Small intestine (tissue), 16 donors: ENCODE measurements at places on chromosomes 5 and 9. TPM values are rescaled to one million over a fixed set of nuclear protein-coding genes. Genes with fewer than 3 reads are reported as not detected.

PCDHGA3 gene
- polyA plus RNA-seq: not detected

GNAQ gene
- polyA plus RNA-seq: 32.3 TPM

DNA sequence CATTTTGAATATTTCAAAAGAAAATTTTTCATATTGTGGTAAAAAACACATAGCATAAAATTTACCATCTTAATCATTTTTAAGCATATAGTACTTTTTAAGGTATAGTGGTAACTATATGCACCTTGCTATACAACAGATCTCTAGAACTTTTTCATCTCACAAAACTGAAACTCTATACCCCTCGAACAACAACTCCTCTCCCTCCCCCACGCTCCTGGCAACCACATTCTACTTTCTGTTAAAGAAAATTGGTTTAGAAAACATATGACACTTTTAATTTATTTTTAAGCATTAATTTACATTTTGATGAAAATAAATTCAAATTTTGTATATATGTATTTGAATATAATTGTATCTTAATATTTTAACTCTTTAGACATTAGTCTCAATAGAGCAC, 147.2 kb upstream of the EFNA5 start:
- H3K27ac ChIP-seq: no peak overlapping the region
- no peak for DNase-seq
- H3K4me1 ChIP-seq: no peaks in the 10 kb centered on the region
- H3K36me3 ChIP-seq: no peaks in the 10 kb centered on the region
- H3K4me3 ChIP-seq: no peak overlapping the region

DNA sequence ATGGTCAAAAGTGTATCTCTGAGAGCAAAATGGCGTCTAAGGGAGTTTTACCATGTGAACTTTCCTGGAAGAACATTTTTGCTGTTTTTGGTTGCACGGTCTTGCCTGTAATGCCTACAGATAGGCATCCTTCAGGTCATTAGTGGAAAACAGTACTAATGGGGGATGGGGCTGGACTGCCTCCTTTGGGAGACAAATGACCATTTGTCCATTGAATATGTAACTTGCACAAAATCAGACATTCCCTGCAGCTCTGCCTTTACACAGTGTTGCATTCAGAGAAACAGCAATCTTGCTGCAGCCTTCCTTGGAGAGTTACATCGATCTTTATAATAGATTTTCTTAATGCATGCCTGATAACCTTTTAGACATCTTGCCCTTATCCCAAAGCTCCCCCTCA, 138.5 kb upstream of the EGFLAM start:
- H3K27me3 ChIP-seq: no peaks in the 10 kb centered on the region
- H3K4me3 ChIP-seq: no peak overlapping the region
- DNase-seq: no peak
- no peak overlapping the region for H3K27ac ChIP-seq
- H3K4me1 ChIP-seq: no peaks in the 10 kb centered on the region
- H3K36me3 ChIP-seq: no peaks in the 10 kb centered on the region

NTNG2 gene
- 0.33 TPM for polyA plus RNA-seq

DNA sequence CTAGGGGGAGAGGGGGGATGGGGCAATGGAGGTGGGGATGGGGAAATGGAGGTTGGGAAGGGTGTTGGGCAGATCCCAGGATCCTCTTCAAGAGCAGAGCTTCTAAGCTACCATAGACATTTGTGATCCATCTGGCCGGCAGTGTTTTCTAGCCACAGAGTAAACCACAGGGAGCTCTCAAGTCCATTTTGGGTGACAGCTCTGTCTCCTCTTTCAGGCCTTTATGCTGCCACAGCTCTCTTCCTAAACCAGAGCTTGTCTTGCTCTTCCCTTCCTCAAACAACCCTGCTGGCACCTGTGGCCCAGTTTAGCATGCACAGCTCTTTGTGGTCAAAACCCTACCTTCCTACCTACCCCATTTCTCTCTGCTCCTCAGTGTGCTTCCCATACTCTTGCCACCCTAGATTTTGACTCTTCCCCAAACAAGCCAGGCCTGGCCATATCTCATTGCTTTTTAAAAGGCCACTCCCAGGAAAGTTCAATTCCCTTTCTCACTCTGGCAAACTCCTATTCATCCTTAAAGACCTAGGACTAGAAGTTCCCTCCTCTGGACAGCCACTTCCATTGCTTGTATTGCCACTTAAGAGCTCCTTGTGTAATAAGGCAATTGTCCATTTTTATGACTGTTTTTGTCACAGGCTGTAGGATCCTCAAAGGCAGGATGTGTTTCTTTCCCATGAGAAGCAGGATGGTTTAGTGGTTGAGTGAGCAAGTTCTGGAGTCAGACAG, 84.3 kb upstream of the PANK3 start:
- peaks cover 4% of the 10 kb centered on the region for H3K4me1 ChIP-seq
- no peak for DNase-seq
- no peaks in the 10 kb centered on the region for H3K36me3 ChIP-seq
- H3K27me3 ChIP-seq: no peaks in the 10 kb centered on the region

DNA sequence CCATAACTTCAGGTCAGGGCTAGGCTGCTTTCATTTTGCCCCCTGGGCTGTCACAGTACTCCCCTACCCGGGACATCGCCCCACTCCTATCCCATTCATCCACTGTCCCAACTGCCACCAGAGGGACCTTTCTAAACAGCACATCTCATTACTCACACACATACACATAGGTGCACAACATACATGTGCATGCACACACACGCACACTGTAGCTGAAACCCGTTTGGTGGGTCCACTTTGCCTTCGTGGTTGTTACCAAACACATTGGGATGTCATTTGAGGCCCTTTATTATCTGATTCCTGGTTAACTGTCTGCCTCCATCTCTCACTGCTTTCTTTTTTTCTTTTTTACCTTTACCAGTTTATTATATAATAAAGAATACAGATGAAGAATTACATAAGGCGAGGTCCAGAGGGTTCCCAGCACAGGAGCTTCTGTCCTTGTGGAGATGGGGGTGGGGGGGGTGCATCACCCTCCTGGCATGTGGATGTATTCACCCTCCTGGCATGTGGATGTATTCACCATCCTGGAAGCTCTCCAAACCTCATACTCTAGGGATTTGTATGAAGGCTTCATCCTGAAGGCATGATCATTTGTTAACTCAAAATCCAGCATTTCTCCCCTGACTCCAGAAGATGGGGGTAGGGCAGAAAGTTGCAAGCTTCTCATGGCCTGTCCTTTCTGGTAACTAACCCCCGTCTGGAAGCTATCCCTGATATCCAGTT, 186.0 kb downstream of the GOLPH3 start:
- H3K4me1 ChIP-seq: no peaks in the 10 kb centered on the region
- no peaks in the 10 kb centered on the region for H3K36me3 ChIP-seq
- DNase-seq: no peak
- no peak overlapping the region for H3K27ac ChIP-seq
- H3K4me3 ChIP-seq: no peak overlapping the region

GRCh38 chr9:129875181-129875611, 39.9 kb downstream of the USP20 start:
- no peak overlapping the region for H3K27ac ChIP-seq
- no peaks in the 10 kb centered on the region for H3K4me1 ChIP-seq
- no peak overlapping the region for H3K4me3 ChIP-seq
- peaks cover 4% of the 10 kb centered on the region for H3K36me3 ChIP-seq
- H3K27me3 ChIP-seq: no peaks in the 10 kb centered on the region
- DNase-seq: no peak

DNA sequence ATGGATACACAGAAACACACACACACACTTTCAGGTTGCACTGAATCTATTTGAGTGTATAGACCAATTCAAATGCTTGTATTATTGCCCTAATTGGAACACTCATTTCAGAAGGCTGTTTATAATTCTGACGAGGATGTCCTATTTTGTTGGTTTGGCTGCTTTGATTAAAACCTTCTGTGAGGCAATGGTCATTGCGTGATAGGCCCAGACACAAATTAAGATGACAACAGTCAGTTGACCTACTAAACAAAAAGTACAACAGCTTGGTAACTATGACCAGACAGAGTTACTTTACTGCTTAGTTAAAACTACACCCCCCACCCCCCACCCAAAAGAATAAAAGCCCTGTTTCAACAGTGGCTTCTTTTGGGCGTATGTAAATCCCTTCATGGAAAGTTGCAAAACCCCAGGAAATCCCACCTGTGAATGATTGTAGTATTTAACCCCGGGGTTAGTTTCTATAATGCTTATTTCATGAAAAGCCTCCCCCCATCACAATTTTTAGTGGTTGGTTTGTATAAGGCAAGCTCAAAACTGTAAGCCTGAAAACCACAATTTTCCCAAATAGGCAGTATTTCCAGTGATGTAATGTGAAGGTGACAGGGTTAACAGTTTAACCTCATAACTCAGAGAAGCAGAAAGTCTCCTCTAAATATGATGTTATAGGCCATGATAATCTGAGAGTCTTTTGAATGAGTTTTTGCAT, 340.8 kb downstream of the FGF10 start:
- H3K4me3 ChIP-seq: no peak overlapping the region
- no peaks in the 10 kb centered on the region for H3K27me3 ChIP-seq
- H3K4me1 ChIP-seq: no peaks in the 10 kb centered on the region
- H3K27ac ChIP-seq: no peak overlapping the region

DNA sequence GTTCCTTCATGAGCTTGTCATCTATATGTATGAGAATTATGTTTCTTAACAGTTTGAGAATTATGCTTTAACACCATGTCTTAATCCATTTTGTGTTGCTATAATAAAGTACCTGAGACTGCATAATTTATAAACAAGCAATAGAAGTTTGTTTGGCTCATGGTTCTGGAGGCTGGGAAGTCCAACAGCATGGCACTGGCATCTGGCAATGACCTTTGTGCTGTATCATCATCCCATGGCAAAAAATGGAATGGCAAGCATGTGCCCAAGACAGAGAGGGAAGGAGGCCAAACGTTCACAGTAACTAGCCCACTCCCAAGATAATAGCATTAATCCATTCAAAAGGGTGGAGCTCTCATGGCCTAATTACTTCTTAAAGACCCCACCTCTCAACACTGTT, 67.6 kb downstream of the MTX3 start:
- H3K27ac ChIP-seq: no peak overlapping the region
- H3K36me3 ChIP-seq: no peaks in the 10 kb centered on the region
- H3K27me3 ChIP-seq: no peaks in the 10 kb centered on the region
- H3K4me3 ChIP-seq: no peak overlapping the region
- DNase-seq: no peak

DNA sequence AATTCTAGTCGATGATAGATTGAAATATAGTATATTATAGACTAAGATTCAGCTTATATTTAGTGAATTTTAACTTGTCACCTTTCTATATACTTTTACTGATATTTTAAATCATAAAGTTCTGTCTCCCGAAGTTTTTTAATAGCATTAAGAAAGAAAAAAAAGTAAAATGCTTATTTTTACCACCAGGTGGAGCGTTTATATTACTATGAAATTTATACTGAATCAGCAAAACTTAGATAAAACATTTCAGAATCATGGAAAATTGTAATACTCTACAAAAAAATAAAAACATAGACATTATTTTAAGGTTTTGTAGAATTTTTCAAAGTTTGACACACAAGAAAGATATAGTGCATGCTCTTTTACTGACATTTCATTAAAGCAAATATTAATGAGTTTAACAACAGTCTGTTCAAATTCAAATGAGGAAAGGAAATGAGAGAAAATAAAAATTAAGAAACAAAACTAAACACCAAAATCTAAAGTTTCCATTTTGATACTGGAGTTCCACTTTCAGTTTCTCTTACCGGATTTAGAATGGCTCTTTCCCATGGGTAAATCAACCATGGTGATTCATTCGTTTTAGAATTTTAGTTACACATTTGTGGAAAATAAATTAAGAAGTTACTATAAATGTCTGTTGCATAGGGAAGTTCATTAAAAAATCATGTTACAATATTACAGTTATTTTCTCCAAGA, 1035.3 kb downstream of the CDH12 start:
- H3K27ac ChIP-seq: no peak overlapping the region
- no peak overlapping the region for H3K4me3 ChIP-seq
- H3K27me3 ChIP-seq: no peaks in the 10 kb centered on the region
- no peaks in the 10 kb centered on the region for H3K36me3 ChIP-seq

GRCh38 chr5:1536322-1536845, 12.6 kb upstream of the LPCAT1 start:
- peak overlapping the region; percentile 54 for H3K27ac ChIP-seq

DNA sequence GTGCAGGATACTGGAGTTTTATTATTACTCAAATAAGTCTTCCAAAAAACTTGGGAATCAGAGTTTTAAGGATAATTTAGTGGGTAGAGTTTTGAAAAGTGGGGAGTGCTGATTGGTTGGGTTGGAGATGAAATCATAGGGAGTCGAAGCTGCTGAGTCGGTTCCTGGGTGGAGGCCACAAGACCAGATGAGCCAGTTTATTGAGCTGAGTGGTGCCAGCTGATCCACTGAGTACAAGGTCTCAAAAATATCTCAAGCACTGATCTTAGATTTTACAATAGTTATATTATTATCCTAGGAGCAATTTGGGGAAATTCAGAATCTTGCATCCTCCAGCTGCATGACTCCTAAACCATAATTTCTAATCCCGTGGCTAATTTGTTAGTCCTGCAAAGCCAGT, 804.9 kb upstream of the SEMA6A start:
- no peak overlapping the region for H3K4me3 ChIP-seq
- H3K27ac ChIP-seq: no peak overlapping the region
- DNase-seq: no peak
- no peaks in the 10 kb centered on the region for H3K36me3 ChIP-seq
- no peaks in the 10 kb centered on the region for H3K4me1 ChIP-seq
- no peaks in the 10 kb centered on the region for H3K27me3 ChIP-seq

- no peak overlapping the region for H3K4me3 ChIP-seq
- no peak for DNase-seq
- no peaks in the 10 kb centered on the region for H3K27me3 ChIP-seq
- no peak overlapping the region for H3K27ac ChIP-seq
- H3K4me1 ChIP-seq: no peaks in the 10 kb centered on the region
- no peaks in the 10 kb centered on the region for H3K36me3 ChIP-seq
Observed at GRCh38 chr5:156191547-156191946, 135.4 kb upstream of the SGCD start.

PCDHA1 gene
- polyA plus RNA-seq: not detected

DNA sequence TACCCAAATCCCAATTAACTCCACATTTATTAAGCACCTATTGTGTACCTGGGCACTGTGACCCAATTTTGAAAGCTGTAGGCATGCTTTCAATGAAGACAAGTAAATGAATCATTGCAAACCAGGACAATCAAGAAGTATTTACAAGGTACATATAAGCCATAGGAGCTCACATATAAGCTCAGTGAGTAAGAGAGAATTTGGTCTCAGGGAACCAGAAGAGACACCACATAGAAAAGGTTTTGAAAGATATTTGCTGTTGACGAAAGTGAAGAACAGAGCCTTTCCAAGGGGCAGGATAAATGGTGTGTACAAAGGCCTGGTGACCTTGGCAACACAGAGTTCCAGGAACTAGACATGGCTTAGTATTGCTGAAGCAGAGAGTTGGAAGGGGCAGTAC, 187.6 kb downstream of the CD180 start:
- H3K27ac ChIP-seq: no peak overlapping the region
- H3K27me3 ChIP-seq: no peaks in the 10 kb centered on the region
- DNase-seq: no peak
- H3K4me3 ChIP-seq: no peak overlapping the region

GRXCR2 gene
- not detected for polyA plus RNA-seq

GRCh38 chr5:155309021-155309746, 295.6 kb downstream of the KIF4B start:
- no peak overlapping the region for H3K4me3 ChIP-seq
- no peak overlapping the region for H3K27ac ChIP-seq
- DNase-seq: no peak
- no peaks in the 10 kb centered on the region for H3K36me3 ChIP-seq

GRCh38 chr9:129141066-129142041, 30.1 kb downstream of the PTPA start:
- peaks cover 76% of the 10 kb centered on the region for H3K36me3 ChIP-seq
- H3K27me3 ChIP-seq: no peaks in the 10 kb centered on the region
- H3K27ac ChIP-seq: peak overlapping the region; percentile 99
